GM06990 (cell line): ENCODE measurements at places on chromosomes 13 and 19.

DNA sequence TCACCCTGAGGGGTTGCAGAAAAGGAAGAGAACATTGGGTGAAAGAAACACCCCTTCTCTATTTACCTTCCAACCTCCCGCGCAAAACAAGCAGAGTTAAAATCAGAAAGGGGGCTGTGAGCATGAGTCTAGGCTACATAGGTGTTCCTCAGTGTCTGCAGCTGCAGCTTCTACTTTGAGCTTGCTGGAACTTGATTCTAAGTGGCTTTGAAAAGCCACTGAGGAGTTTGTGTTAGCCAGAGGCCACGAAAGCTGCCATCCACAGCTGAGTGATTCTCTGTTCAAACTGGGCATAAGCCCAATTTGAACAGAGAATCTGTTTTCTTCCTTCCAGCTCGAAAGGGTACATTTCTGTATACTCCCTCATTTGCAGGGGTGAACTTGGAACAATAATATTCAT lies 343.9 kb downstream of the PCDH9 start:
- DNase-seq: no peak

DNA sequence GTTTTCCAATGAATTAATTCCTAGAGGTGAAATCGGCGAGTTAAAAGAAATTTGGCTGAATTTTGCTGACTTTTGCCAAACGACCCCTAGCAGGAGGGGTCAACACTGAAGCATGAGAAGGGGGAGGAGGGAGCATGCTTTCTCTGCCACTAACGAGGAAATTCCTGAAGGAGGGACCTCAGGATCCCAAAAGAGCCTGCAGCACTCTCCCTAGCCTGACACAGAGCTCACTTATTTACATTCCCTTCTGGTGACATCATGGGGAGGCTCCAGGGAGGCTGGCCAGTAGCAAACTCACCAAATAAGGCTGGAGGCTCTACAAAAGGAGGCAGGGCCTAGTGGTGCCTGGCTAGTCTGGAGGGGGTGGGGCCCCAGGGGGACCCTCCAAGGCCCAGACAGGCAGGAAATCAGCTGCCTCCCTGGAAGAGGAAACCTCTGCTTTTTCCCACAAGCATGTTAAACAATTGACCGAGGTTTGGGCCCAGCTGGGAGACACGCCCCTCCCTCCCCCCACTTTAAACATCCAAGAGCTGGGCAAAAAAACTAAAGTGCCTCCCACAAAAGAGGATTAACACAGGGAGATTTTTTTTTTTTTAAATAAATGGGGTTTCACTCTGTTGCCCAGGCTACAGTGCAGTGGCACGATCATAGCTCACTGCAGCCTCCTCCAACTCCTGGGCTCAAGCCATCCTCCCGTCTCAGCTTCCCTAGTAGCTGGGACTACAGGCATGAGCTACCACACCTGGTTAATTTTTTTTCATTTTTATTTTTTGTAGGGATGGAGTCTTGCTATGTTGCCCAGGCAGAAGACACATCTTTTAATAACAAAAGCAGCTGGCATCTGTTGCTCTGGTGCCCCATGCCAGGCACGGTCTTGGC lies 2.1 kb downstream of the DAPK3 start:
- DNase-seq: no peak

DNA sequence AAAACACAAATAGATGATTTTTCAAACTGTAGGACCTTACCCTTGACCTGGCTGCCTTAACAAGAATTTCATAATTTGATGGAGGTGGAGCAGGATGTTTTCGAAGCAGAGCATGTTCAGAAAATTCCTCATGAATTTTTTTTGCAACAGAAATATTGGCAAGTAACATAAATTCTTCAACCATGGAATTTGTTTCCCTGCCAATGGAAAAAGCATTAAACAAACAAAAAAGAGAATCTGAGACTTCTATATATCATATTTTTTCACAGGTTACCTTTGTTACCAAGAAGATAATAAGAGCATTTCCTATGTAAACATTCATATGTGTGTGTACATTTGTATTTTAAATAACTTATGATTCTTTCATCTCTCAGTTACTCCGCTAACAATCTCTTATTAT lies 18.3 kb downstream of the DIS3 start:
- no peak for DNase-seq

- DNase-seq: no peak
Measured at GRCh38 chr13:78046331-78046730, 127.7 kb upstream of the EDNRB start.

DNA sequence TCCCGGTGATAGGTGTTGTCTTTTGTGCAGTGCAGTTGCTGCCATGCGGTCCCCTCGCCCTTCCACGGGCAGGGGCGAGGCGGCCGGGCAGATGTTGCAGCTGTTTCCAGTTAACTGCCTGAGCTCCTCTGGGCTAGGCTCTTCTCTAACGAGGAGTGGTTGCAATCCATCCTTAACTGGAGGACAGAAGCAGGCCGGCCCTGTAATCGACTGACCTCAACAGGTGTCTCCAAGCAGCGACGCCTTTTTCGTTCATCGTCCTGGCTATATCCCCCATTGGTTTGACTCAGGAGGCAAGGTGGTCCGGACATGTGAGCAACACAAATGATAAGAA lies 1.9 kb upstream of the TSC22D1 start:
- no peak for DNase-seq

DNA sequence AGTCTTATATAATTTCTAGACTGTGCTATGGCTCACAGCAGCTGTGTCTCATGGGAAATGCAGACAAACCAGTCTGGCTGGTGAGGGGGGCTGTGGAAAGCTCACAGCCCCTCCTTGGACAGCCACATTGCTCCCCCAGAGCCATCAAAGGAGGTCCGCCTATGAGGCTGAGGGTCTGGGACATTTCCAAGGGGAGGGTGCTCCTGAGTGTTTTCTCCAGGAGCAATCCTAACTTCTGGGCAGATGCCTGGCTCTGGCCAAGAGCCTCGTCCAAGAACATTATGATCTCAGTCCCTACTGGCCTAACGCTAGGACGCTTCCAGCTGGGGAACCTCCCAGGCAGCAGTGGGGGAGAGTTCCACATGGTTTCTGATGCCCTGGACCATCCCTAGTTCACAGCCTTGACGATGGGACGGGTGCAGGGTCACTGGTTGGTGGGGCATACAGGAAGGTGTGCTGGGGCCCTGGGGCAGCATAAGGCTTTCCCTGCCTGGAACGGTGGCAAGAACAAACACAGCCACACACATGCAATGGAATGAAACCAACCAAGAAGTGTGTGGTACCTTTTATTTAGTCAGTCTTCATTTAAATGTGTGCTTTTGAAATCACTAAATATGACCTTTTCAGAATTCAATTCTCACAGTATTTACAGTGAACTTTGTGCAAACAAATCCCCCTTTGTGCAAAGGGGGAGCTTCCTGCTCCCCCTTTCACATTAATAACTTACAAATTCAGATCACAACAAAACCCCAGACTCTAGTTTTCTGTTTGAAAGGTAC lies 60.6 kb downstream of the CDADC1 start:
- DNase-seq: no peak

DNA sequence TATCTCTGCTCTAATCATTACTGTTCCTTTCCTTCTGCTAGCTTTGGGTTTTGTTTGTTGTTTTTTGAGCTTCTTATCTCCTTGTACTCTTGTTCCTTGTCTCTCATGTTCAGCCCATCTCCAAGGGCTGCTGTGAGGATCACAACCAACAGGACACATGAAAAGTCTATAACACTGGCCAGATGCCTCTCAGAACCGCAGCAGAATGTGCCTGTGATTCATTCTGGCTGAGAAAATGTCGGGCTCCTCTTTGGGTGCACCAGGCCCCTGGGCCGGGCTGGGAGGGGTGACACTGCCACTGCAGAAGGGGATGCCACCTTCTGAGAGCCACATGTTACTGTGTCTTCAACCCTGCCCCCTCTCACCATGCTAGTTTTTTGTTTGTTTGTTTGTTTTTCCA lies 48.0 kb downstream of the GGACT start:
- no peak for DNase-seq
